ENCODE measurements at places on chromosomes 2 and 18.

- peaks cover 16% of the 10 kb centered on the region for H3K4me1 ChIP-seq
- no peak for DNase-seq
- H3K27me3 ChIP-seq, result no peaks in the 10 kb centered on the region
Measured at GRCh38 chr2:46338674-46339073, 41.5 kb downstream of the EPAS1 start.

GRCh38 chr2:109243526-109244303 lies 114.7 kb downstream of the SH3RF3 start:
- H3K27ac ChIP-seq, result no peak overlapping the region
- H3K27me3 ChIP-seq, result no peaks in the 10 kb centered on the region
- H3K4me3 ChIP-seq, result no peak overlapping the region
- H3K4me1 ChIP-seq, result peaks cover 14% of the 10 kb centered on the region
- no peak for DNase-seq

- H3K27me3 ChIP-seq, result no peaks in the 10 kb centered on the region
- H3K36me3 ChIP-seq, result peaks cover 8% of the 10 kb centered on the region
- H3K27ac ChIP-seq, result no peak overlapping the region
- peak overlapping the region; percentile 24 for H3K4me3 ChIP-seq
- no peak for DNase-seq
Measured at GRCh38 chr2:10400978-10401951, 46.9 kb downstream of the ODC1 start.

DNA sequence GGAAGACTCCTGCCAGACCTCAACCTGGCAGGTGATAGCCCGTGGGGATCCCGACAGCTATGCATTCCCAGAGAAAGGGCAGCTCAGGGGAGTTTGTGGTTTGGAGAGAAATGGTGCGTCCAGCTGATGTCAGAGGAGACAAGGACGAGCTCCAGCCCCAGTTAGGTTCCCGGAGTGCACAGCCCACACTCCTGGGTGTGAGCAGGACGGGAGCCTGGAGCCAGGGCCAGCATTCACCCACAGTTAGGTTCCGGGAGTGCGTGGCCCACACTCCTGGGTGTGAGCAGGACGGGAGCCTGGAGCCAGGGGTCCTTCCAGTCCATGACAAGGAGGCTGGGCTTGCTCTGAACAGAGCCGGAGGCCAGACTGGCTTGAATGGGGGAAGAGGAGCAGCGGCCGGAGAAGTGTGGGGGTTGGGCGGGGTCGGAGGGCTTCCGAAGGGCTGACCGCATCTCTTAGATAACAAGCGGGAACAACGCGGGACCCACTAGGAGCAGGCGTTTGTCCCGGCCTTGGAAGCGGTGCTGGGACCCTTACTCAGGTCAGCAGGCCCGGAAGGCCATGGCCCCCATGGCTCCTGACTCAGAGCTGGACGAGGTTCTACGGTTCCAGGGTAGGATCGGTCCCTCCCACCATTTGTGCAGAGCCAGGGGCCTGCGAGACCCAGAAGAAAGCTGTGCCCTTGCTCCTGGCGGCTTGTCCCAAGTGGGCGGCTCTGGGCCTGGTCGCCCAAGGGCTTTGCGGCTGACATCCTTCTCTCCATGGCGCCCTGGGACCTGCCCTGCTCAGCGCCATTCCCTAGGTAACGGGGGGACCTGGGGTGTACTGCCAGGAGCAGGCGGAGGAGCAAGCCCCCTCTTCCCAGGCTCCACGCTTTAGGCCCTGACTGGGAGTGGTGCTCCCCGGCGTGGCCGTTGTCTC lies 185.6 kb downstream of the RTP5 start:
- H3K27ac ChIP-seq, result no peak overlapping the region
- no peak overlapping the region for H3K4me3 ChIP-seq
- no peaks in the 10 kb centered on the region for H3K36me3 ChIP-seq
- no peak for DNase-seq
- H3K27me3 ChIP-seq, result peaks cover 3% of the 10 kb centered on the region

DNA sequence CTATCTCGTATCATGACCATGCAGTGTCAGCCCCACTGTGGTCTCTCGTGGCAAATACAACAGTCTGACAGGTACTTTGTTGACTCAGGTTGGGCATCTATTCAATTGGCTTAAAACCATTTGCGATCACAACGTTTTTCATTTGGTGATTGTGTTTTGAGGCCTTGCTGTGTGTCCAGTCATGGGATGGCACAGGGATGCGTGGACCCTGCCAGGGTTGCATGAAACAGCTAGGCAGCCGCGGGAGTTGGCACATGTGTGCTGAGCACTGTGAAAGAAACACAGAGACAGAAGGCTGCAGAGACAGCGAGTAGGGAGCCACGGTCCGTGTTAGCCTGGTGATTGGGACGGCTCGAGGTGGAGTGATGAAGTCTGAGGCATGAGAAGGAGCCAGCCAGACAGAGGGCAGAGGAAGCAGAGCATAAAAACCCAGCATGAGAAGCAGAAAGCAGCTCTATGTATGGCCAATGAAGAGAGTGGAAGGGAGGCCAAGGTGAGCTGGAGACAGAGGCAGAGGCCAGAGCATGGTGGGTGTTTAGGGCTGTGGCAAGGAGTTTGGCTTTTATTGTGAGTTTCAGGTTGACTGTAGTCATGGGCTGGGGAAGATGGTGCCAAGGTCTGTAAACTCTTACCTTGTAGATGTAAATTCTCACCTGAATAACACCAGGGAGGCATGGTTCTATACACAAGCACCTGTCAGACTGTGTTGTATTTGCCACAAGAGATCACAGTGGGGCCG lies 31.8 kb upstream of the IL1R1 start:
- no peaks in the 10 kb centered on the region for H3K4me1 ChIP-seq
- no peaks in the 10 kb centered on the region for H3K36me3 ChIP-seq
- no peak overlapping the region for H3K4me3 ChIP-seq
- no peak overlapping the region for H3K27ac ChIP-seq
- no peaks in the 10 kb centered on the region for H3K27me3 ChIP-seq

- peak; percentile 22 for DNase-seq
- no peak overlapping the region for H3K27ac ChIP-seq
- no peaks in the 10 kb centered on the region for H3K36me3 ChIP-seq
- H3K4me3 ChIP-seq, result no peak overlapping the region
Measured at GRCh38 chr2:158138255-158138654, 36.6 kb downstream of the UPP2 start.

DNA sequence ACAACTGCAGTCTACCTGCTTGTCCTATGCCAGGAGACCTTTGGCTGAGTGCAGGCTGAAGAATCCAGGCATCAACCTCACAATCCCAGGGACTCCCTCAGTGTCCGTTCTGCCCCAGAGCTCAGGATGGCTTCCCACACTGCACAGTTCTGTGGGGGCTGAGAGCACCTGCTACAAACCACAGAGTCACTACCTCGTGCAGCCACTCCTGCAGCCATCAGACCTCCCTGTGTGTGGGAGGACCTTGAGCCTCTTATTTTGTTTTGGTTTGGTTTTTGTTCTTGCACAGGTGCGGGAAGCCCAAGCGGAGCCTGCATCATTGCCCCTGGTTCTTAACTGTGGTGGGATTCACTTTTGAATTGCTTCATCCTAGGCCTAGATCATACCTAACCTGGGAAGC lies 31.0 kb downstream of the NAT8 start:
- no peaks in the 10 kb centered on the region for H3K4me1 ChIP-seq
- H3K36me3 ChIP-seq, result no peaks in the 10 kb centered on the region
- DNase-seq, result no peak
- H3K27ac ChIP-seq, result no peak overlapping the region

DNA sequence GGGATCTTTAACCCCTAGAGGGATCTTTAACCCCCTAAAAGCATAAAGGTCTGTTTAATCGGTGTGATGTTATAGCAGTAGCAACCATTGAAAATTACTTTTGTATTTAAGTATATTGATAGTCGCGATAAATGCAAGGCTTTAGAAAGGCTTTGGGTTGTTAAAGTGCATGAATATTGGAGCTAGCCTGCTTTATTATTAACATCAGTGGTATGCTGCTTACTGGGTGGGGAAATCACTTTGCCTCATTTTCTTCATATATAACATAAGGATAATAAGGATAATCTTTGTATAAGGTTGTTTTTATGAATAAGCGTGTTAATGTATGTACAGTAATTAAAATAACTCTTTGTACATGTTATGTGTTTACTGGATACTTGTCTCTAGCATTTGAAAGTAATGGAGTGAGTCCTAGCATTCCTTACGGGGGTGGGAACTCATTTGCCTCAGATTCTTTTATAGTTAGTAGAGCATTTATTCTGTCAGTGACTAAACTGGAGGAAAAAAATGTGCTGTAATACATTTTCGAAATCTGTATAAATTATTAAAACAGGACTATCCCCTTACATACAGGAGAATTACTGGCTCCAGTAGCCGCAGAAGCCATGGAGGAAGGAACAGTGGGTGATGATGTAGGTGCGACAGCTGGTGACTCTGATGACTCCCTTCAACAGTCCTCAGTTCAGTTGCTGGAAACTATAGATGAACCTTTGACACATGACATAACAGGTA lies 122.2 kb downstream of the BIRC6 start:
- no peak overlapping the region for H3K4me3 ChIP-seq
- no peak for DNase-seq
- no peaks in the 10 kb centered on the region for H3K4me1 ChIP-seq
- H3K27me3 ChIP-seq, result no peaks in the 10 kb centered on the region
- no peak overlapping the region for H3K27ac ChIP-seq
- peaks cover 23% of the 10 kb centered on the region for H3K36me3 ChIP-seq

DNA sequence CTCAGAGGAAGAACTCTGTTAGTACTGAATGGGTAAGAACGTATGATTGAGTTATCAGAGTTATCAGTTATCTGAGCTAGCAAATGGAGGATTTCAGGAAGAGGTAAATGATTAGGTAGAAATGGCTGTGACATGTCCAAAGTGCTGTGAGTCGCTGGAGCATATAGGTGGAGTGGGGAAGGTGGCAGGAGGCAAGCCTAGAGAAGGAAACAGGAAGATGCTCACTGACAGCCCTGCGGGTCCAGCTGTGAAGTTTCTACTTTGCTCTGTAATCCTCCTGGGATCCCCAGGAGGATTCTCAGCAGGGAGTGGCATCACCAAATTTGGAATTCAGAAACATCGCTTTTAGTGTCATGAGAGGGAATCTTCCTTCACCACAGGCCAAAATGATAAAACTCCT lies 52.0 kb downstream of the GYPC start:
- H3K4me3 ChIP-seq, result no peak overlapping the region
- H3K27me3 ChIP-seq, result no peaks in the 10 kb centered on the region
- no peak overlapping the region for H3K27ac ChIP-seq
- no peak for DNase-seq

GRCh38 chr2:223469270-223470046 lies 132.7 kb downstream of the SCG2 start:
- no peak for DNase-seq
- H3K27ac ChIP-seq, result no peak overlapping the region
- no peaks in the 10 kb centered on the region for H3K36me3 ChIP-seq
- no peak overlapping the region for H3K4me3 ChIP-seq

- peaks cover 18% of the 10 kb centered on the region for H3K4me1 ChIP-seq
- no peak overlapping the region for H3K4me3 ChIP-seq
- H3K27ac ChIP-seq, result no peak overlapping the region
- no peaks in the 10 kb centered on the region for H3K36me3 ChIP-seq
- H3K27me3 ChIP-seq, result no peaks in the 10 kb centered on the region
Measured at GRCh38 chr2:27832396-27832795, 57.8 kb downstream of the RBKS start.

GRCh38 chr18:13703899-13704298 lies 22.5 kb downstream of the FAM210A start:
- H3K4me1 ChIP-seq, result no peaks in the 10 kb centered on the region
- no peak overlapping the region for H3K27ac ChIP-seq
- DNase-seq, result peak; percentile 47
- no peaks in the 10 kb centered on the region for H3K27me3 ChIP-seq
- H3K36me3 ChIP-seq, result peaks cover 6% of the 10 kb centered on the region
- H3K4me3 ChIP-seq, result no peak overlapping the region

DNA sequence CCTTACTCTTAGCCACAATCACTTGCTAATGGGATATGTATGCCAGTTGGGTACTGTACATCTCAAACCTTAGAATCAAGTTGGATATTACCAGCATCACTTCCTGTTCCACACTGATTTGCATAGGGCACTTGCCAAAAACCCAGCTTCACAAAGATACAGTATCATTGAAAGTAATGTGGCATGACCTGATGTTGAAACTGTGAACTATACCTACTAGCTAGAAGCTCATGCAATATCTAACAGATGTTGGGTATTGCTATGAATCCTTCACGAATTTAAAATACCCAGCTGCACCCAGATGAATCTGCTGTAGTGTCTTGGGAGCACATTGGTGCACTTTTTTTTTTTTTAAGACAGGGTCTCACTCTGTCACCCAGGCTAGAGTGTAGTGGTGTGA lies 6.5 kb upstream of the STAMBP start:
- DNase-seq, result no peak
- no peak overlapping the region for H3K4me3 ChIP-seq
- H3K36me3 ChIP-seq, result no peaks in the 10 kb centered on the region

- H3K4me3 ChIP-seq, result no peak overlapping the region
- H3K36me3 ChIP-seq, result no peaks in the 10 kb centered on the region
- H3K27ac ChIP-seq, result no peak overlapping the region
- no peak for DNase-seq
- peaks cover 18% of the 10 kb centered on the region for H3K4me1 ChIP-seq
- no peaks in the 10 kb centered on the region for H3K27me3 ChIP-seq
Measured at GRCh38 chr2:62467475-62468321, 38.3 kb downstream of the TMEM17 start.

DNA sequence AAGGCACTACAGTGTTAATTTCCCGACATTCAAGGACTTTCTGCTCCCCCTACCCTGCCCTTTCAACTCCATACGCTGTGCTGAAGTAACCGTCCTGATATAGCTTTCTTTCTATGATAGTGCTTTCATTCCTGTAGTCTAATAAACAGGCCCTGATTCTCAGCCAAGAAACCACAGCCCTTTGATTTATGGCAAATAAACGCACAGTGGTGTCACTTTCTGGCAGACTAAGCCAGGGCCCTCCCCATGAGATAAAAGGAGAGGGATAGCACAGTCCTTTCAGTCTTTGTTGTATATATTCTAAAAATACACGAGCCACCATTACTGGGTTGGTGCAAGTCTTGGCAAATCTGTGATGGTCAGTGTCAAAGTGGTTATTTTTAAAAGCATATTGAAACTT lies 291.2 kb downstream of the ALPK2 start:
- no peak overlapping the region for H3K27ac ChIP-seq
- no peak overlapping the region for H3K4me3 ChIP-seq
- no peak for DNase-seq
- H3K4me1 ChIP-seq, result no peaks in the 10 kb centered on the region
- H3K27me3 ChIP-seq, result no peaks in the 10 kb centered on the region

DNA sequence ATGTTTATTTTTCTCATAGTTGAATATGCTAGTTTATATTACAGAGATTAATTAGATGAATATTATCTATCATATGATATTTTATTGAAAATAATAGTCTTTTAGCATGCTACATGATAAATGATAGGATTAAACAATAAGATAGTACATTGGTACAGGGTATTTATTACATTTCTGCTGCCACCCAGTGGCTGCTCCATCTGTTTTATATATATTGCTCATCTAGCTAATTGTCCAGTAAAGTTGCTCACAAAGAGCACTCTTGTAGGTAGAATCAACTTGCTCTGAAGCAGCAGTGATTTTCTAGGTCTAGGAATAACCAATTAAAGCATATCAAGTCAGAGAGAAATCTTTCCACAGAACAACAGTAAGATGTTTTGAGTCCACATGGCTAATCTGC lies 183.3 kb downstream of the ASXL3 start:
- no peaks in the 10 kb centered on the region for H3K27me3 ChIP-seq
- H3K36me3 ChIP-seq, result no peaks in the 10 kb centered on the region
- no peak overlapping the region for H3K27ac ChIP-seq
- H3K4me3 ChIP-seq, result no peak overlapping the region
- no peaks in the 10 kb centered on the region for H3K4me1 ChIP-seq
- DNase-seq, result peak; percentile 11

Data from common myeloid progenitor, CD34-positive (primary cell).